Coronary artery (tissue), 2 donors: ENCODE measurements at places on chromosomes 7 and 10.

DNA sequence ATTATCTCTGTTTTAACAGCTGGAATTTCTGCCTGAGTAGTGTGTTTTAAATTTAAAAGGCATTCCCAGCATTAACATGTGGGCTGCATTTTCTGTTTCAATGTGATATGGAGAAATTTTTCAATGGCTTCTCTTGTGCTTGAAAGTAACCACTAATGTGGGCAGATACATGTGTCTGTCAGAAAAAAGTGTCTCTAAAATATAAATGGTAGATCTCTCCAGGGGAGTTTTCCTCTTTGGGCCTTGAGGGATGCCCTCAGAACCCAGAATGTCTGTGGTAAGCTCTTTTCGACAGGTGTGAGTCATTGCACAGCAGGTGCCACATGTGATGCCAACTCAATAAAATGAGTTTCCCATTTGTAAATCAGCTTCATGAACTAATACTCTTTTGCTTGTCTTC, 221.1 kb downstream of the SEMA3E start:
- no peak for DNase-seq

DNA sequence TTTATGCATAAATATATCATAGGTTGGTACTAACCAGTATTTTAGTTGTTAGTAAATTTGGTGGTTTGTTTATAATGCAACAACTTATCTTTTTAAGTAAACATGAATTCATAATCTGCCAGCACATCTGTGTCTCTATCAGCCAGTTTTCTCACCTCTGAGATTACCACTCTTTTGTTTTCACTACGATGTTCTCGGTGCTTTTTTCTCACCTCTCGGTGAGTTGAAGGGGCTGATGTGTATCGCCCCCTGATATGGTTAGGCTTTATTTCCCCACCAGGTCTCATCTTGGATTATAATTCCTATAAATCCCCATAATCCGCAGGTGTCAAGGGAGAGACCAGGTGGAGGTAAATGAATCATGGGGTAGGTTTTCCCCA, 114.1 kb downstream of the CAMK1D start:
- no peak for DNase-seq

GRCh38 chr7:105068886-105069285, 54.9 kb downstream of the KMT2E start:
- DNase-seq = no peak

- DNase-seq = no peak
These were observed 10.9 kb upstream of the ERCC6 start for GRCh38 chr10:49549640-49550346.

DNA sequence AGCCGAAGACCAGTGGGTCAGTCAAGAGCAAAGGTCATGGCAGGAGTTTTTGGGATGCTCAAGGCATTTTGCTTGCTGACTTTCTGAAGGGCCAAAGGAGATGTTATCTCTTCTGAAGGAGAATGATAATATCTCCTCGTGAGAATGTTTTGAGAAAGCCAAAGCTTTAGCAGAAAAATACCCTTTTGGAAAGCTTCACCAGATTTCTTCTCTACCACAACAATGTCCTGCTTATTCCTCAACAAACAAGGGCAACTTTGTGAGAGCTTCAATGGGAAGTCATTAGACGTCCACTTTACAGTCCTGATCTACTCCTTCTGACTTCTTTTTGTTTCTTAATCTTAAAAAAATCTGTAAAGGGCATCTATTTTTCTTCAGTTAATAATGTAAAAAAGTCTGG, 132.8 kb upstream of the DNAJB12 start:
- DNase-seq = no peak

DNA sequence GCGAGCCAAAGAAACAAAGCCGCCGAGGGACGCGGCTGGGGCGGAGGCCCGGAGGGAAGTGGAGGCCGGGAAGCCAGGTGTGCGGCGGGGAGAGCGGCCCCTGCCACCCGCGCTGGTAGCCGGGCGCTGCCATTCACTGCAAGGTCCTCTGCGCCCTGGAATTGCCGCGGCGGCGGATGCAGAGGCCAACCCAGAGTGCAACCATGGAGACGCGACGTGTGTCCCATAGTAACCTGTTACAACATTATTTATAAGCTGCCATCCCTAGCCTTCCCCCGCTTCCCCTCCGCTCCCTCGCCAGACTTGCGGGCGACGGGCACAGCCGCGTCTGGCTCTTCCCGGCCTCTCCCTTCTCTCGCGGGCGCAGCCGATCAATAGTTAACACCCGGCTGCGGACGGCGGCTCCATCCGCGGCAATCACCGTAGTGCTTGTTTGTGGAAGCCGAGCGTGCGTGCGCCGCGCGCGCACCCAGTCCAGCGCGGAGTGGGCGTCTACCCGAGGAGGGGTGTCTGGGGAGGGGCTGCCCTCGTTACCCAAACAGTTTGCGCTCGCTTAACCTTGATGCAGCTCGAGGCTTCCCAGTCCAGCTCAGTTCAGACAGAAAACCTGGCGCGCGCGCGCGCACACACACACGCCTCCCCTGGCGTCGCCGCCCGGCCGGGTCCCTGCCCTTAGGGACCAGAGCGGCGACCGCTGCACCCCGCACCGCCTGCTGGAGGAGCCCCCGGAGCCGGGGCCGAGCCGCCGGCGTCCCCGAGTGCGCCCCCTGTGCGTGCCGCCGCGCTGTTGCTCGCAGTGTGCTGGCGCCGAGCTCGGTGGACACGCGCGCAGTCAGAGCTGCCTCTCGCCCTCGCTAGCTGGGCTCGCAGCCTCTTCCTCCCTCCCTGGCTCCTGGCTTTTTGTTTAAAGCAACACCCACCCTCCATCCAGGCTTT, 165.4 kb upstream of the DPP6 start:
- DNase-seq = no peak

DNA sequence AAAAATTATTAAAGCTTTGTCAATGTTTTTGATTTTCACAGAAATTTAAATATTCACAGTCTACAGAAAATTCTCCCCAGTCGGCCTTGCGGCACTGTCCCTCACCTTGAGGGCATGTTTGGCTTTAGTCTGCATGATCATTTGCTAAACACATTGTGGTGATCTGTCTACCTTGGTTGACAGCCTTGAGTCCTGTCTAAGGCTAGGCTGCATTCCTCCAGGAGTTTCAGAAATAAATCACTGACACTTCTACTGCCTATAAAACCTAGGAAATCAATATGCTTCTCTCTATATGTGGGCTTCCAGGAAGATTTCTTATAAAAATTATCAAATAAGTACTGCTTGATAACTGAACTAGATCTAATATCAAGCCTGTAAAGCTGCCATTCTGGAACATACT, 430.7 kb upstream of the GRM3 start:
- no peak for DNase-seq

GRCh38 chr7:94029976-94030375, 25.8 kb upstream of the BET1 start:
- no peak for DNase-seq

- no peak for DNase-seq
These were observed 140.4 kb downstream of the NRBF2 start for GRCh38 chr10:63273577-63273976.

GRCh38 chr10:112202561-112203241, 19.1 kb upstream of the GPAM start:
- no peak for DNase-seq

- DNase-seq = no peak
These were observed 219.2 kb downstream of the CAMK1D start for GRCh38 chr10:12568391-12569009.

DNA sequence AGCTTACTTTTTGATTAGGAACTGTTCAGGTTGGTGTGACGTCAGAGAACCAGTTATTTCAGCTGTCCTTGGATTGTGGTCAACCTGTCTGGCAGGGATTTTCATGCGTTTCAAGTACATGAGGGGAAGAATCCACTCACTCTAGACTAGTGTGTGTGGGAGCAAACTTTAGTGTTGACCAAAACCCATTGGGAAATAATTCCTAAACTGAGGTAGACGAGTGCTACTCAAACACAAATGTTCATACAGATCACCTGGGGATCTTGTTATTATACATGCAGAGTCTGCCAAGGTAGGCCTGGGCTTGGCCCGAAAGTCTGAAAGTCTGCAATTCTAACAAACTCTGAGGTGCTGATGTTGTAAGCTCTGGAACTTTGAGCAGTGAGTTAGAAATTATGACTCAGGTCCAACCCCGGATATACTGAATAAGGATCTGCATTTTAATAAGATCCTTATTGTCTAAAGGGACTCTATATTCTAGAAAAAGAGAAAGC, 111.1 kb upstream of the CREB5 start:
- no peak for DNase-seq

GRCh38 chr7:75866489-75867389, 12.1 kb upstream of the RHBDD2 start:
- DNase-seq = no peak

- no peak for DNase-seq
These were observed 54.0 kb upstream of the MGMT start for GRCh38 chr10:129413024-129413423.

- DNase-seq = no peak
These were observed 100.8 kb downstream of the C10orf90 start for GRCh38 chr10:126569513-126570244.

DNA sequence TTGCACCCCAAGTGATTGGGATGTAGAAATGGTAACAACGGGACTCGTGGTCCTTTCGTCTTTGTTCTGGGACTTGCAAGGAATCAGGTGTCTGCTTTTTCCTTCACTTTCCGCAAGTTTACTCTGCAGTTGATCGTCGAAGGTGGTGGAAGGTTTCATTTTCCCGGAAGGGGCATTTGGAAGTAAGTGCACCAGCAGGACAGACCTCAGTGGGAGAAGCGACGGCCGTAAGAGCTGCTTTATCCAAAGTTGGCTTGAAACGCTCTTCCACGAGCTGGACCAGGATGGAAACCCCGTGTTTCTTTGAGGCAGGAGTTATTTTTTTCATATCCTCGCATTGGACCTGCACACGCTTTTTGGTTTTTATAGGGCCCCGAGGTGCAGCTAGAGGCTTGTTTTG, 1.2 kb downstream of the BRI3 start:
- no peak for DNase-seq

DNA sequence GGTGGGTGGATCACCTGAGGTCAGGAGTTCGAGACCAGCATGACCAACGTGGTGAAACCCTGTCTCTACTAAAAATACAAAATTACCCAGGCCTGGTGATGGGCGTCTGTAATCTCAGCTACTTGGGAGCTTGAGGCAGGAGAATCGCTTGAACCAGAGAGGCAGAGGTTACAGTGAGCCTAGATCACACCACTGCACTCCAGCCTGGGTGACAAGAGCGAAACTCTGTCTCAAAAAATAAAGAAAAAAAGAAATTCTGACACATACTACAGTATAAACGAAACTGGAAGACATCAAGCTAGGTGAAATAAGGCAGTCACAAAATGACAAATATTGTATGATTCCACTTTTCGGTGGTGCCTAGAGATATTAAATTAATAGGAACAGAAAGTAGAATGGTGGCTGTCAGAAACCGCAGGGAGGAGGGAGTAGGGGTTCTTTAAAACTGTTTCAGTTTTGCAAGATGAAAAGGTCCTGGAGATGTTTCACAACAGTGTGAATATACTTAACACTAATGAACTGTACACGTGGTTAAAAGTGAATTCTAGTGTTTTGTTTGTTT, 23.2 kb downstream of the PILRA start:
- DNase-seq = no peak

GRCh38 chr10:128481152-128481840, 355.1 kb upstream of the MKI67 start:
- no peak for DNase-seq

DNA sequence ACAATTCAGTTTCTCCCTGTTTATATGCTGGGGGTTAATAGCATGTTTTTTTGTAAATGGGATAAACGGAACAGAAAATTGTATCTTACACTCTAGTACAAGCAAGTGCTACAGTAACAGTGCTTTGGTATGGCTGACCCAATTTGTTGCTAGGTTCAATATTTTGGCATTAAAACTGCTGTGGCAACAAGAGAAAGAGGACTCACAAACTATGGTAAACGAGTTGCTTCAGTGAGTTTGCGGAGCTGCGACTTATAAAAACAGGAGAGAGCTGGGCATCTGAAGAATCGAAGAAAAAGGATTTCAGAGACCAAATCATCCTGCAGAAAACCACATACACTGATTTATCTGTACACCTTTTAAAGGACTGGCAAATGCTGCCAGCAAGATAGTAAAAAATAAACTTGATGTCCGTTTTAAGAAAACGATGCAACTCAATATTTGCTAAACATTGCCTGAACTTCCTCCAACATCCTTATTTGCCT, 2.2 kb downstream of the GLUD1 start:
- no peak for DNase-seq

DNA sequence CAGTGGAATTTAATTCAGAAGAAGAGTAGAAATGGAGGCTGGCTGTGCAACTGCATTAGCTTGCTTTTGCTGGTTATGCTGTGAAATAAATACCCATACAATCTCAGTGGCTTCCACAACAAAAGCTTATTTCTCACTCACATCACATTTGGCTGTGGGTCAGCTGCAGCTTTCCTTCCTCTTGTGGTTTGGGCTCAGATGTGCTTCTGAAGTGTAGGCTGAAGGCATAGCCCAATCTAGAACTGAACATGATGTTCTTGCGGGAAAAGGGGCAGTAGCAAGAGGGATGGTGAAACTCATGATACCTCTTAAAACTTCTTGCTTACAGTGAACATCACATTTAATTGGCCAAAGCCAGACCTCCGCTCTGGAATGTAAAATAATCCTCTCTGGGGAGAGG, 119.9 kb downstream of the HECW1 start:
- DNase-seq = no peak

DNA sequence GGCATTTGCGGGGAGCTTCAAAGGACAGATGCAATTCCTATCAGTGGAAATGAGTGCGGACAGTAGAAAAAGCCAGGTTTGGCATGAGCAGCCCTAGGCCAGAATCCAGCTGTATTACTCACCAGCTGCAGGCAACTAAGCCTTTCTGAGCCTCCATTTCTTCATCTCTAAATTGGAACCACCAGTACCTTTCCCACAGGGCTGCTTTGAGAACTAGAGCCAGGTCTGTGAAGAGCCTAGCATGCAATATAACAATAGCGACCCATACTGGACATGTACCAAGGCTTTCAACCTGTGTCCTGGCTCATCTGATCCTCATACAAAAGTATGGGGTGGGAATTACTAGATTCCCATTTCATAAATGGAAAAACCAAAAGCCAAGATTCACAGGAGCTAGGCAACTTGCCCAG, 101.0 kb downstream of the GSAP start:
- DNase-seq = no peak

- no peak for DNase-seq
These were observed 33.9 kb downstream of the ASB13 start for GRCh38 chr10:5632446-5632845.

DNA sequence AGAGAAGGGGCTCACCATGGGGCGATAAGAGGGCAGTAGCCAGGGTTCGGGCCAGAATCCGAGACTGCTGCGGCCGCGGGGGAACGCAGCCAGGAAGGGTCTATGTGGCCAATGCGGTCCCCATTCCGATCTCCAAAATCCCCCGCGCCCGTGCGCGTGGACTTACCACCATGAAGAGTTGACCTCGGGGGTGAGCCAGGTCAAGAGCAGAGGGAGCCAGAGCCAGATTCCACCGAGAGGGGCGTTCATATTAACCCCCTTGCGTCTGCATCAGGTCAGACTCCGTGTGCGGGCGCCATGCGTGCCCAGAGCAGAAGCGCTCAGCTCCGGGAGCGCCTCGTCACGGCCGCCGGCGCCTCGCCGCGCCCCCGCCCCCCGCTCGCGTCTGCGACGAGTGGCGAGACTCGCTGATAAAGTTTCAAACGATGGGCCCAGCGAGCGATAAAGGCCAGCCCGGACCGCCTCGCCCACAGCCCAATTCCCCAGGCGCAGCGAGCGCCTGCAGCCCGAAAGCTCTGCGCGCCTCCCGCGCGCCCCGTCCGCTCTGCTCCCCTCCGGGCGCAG, at the start of gene WNT2:
WNT2 (minus strand) TSS at position 318 of the 564 bp plus-strand sequence; CDS start at position 249, 69 bp downstream.
- no peak for DNase-seq
